ENCODE measurements at places on chromosomes 16 and 17.

DNA sequence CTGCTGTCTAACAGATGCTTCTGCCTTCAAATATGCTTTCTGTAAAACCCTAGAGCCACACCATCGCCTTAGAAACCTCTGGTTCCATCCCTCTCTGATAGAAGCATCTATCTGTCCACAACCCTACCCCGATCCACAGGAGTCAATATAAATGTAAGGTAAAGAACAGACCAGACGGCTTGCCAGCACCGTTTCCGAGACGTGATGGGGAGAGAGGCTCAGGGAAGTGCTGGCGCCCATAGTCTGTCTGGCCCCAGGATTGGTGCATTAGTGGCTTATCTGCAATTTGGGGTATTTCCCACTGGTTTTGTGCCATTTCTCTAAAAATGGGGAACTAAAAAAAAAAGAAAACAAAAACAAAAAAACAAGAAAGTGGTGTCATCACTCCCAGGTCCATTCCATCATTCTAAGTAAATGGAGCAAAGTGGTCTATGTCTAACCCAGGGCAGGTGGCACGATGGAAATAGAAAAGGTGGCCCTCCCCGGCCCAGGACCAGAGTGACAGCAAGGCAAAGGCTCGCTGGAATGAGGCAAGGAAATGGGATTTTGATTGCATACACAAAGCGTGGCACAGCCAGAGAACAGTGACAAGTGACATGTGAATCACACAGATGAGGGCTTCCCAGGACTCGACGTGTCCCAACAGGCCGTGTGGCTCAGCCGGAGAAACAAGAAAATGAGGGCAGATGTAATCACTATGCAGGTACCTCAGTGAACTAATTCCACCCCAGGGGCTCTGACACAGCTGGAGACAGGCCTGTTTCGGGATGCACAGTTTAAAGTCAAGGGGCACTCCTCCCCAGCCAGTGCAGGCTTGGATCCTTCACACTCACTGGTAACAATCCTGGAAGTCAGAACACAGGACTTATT lies 125.6 kb downstream of the GAS7 start:
- DNase-seq: no peak

- no peak for DNase-seq
Measured at GRCh38 chr17:348692-349425, 3.7 kb downstream of the RPH3AL start.

DNA sequence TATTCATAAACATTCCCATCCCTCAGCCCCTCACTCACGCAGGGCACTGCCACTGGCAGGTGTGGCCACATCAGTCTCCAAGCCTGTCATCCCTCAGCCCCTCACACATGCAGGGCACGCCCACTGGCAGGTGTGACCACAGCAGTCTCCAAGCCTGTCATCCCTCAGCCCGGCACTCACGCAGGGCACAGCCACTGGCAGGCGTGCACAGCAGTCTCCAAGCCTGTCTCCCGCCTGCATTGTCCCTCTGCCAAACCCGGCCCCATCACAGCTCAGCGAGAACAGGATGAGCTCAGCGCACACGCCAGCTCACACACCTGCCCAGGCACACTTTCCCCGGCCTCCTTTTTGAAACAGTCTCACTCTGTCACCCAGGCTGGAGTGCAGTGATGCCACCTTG lies 11.4 kb upstream of the KREMEN2 start:
- DNase-seq: no peak

- DNase-seq: no peak
Measured at GRCh38 chr17:2172999-2173398, 118.1 kb downstream of the HIC1 start.

DNA sequence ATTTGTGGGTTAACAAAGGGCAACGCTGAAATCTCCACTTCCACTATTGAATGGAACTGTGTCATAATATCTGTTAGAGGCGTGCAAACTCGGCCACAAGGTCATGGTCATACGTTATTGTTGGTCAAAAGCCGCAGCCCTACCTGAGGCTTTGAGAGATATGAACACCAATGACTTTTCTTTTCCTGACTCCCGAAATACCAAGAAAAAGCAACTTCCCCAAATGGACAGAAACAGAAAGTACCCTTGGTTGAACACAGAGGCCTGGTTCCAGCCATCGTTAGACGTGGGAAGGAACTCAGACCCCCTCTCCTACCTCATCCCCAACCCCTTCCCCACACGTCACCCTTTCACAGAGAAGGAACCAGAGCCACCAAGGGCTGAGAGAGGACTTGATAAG lies 1.4 kb upstream of the PIK3R5 start:
- DNase-seq: no peak

DNA sequence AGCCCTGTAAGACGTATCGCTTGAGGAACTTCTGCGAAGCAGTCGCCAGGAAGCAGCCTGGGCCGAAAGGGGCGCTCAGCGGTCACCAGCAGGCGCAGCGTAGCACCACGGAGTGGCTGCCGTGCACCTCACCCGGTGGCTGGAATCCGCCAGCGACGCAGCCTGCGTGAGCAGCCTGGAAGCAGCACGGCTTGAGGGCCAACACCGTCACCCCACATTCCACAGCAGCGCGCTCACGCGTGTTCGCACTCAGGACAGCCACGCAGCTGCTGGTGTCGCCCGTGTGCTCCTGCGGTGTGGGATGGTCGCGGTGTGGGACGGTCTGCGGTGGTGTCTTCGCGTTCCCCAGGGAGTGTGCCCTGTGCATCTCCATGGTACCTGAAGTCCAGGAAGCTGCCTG lies 9.6 kb downstream of the UBE2I start:
- DNase-seq: no peak

DNA sequence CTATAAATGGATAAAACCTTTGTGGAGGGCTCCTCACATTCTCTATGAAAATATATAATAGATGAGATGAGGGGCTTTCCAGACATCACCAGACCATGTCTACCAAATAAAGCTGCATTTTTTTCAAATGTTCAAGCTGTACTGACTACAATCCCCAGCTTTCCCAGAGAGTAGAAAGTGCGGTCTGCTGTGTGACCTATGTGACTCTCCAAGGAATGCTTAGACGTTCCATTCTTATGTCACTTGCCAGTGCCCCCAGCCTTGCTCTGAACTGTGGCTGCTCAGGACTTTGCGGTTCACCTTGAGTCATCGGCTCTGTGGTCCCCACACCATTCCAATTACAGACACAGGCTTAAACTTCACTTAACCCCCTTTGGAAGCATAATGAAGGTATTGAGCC lies 47.8 kb upstream of the SCNN1B start:
- DNase-seq: no peak

DNA sequence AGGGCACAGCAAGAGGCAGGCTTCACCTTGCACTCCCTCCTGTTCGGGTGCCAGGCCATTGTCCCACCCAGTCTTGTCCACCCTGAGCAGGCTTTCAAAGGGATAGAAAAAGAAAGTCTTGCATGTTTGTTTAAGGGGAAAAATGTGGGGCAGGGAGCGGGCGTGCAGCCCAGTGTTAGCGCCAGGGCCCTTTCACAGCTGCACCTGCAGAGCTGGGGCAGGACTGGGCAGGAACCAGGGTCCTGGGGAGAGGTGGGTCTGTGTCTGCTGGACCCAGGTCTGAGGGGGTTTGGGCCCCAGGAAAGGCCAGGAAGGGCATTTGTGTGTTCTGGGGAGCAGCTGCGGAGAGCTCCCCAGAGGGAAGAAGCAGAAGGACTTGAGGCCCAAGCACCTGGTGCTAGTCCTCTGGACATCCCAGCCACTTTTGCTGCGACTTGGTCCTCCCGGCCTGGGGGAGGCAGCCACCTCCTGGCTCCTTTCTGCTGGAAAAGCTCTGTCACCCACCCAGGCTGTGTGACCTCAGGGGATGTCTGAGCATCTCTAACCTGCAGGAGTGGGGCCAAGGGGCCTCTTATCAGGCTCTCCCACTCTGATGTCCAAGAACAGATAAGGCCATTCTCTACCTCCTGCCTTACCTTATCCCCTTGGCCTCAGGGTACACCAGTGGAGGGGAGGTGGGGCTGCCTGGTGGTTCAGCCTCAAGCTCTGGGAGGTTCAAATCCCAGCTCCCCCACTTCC lies 44.7 kb downstream of the PSME3IP1 start:
- DNase-seq: no peak

Measured in activated CD4-positive, alpha-beta T cell treated with anti-CD3 and anti-CD28 coated beads, Interleukin-2, amount 50 U/mL, for 24 hours (primary cell).